ENCODE measurements at places on chromosomes 11 and 22.

DNA sequence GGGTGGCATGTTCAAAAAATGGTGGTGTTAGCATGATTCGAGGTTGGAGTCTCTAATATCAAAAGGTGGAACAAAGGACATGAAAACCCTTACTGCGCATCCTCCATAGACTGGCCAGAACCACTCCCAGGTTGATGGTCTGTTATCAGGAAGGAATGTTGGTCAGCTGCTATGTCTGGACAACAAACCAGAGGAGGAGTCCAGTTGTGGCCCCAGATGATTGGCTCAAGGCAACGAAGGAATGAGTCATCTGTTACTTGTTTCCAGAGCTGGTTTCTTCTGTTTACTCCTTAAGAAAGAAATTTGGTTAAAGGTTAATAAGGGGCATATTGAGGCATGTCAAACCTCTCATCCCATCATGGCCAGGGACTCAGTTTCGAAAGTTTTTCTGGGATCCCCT is 56.8 kb upstream of the GRIA4 start:
- DNase-seq, result no peak

- DNase-seq, result no peak
Observed at GRCh38 chr11:70643642-70644041, 245.3 kb downstream of the CTTN start.

DNA sequence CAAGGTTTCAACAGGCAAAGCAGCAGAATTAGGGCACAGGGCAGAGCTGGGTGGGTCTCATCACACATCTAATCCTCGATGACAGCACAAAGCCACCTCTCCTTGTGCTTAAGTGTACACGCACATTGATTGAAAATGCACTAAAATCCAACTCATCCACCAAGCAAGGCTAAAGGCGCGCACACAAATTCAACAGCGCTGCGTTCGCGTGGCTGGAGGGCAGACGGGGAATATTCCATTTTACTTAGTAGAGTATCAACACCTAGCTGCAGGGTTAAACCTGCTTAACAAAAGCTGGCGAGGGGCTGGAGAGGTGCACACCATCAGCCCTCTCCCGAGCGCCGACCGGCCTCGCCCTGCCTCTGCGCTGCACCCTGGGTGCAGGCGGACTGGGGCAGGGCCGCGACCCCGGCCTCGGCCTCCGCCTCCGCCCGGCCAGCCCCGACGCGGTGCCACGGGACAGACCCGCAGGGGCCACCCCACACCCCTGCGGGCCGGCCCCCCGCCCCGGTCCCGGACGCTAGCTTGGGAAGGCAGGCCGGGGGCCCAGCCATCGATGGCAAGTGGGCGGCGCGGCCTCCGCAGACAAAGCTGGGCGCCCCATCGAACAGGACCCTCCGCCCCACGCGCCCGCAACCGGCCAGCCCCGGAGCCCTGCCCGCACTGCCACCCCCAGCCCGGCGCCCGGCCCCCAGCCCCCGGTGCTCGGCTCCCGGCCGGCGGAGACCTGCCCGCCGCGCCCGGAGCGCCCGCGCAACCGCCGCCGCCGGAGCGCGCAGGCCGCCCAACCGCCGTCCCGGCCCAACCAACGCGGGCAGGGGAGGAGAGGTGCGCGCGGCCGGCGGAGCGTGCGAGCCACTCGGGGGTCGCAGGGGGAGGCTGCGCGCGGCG is 929 bp downstream of the PRDM10 start:
- peak; percentile 34 for DNase-seq

GRCh38 chr11:66856496-66857233 is at the start of gene LRFN4:
TSS of gene LRFN4 (plus strand) at chr11:66857064. CDS start at chr11:66857745, 681 bp downstream.
- DNase-seq, result peak; percentile 56

GRCh38 chr11:24738972-24739371 is 242.1 kb downstream of the LUZP2 start:
- no peak for DNase-seq

Data from NCI-H1105 (cell line).